ENCODE measurements at places on chromosomes 2 and 18. TPM values are rescaled to one million over a fixed set of nuclear protein-coding genes. Genes with fewer than 3 reads are reported as not detected.

DNA sequence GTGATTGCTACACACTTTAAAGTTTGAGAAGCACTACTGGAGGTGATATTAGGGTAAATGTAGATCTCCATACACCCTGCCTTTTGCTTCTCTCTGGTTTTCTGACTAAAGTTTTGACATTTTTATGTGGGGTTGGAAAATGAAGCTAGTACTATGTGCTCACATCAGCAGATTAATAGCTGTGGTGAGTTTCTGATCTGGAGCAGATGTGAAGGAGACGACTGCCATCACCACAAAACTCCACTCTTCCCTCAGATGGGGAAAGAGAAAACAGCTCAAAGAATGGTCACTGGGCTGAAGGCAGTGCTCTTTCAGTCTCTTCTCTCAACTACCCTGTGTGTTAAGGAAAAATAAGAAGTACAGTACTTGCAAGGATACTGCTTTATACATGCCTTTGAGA is 37.2 kb downstream of the PLEKHA3 start:
- DNase-seq, result no peak

GRCh38 chr2:3208591-3208990 is 169.0 kb downstream of the EIPR1 start:
- no peak for DNase-seq

DNA sequence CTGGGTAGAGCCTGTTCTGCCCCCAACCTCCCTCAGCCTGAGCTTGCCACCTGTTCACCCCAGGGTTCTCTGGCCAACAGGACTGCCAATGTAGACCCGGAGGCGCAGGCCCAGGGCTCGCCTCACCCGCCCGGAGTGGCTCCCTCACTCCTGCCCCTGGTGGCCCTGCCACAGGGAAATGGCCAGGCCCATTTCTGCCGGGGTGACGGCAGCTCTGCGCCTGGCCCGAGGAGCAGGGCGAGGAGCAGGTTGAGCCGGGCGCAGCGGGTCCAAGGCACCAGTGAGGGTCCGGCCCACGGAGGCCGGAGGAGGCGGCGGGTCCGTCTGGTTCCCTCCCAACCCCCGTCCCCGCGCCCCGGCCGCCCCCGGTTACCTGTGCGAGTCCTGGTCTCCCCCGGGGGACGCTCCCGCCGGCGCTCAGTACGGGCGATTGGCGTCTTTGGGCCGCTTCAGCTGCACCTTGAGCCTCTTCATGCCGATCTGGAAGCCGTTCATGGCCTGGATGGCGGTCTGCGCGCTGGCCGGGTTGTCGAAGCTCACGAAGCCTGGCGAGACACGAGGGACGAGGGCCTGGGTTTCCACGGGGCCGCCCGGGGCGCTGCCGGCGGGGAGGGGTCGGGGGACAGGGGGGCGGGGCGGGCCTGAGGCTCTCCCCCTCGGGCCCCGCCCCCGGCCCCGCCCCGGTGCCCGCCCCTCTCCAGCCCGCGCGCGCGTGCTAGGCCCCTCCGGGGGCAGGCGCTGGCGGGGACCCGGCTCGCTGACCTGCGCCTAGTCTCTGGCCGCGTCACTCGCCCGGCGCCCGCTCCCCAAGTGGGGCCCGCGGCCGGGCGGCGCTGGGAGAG is 312.0 kb downstream of the CELF4 start:
- no peak for DNase-seq

XDH gene
- not detected for total RNA-seq

DNA sequence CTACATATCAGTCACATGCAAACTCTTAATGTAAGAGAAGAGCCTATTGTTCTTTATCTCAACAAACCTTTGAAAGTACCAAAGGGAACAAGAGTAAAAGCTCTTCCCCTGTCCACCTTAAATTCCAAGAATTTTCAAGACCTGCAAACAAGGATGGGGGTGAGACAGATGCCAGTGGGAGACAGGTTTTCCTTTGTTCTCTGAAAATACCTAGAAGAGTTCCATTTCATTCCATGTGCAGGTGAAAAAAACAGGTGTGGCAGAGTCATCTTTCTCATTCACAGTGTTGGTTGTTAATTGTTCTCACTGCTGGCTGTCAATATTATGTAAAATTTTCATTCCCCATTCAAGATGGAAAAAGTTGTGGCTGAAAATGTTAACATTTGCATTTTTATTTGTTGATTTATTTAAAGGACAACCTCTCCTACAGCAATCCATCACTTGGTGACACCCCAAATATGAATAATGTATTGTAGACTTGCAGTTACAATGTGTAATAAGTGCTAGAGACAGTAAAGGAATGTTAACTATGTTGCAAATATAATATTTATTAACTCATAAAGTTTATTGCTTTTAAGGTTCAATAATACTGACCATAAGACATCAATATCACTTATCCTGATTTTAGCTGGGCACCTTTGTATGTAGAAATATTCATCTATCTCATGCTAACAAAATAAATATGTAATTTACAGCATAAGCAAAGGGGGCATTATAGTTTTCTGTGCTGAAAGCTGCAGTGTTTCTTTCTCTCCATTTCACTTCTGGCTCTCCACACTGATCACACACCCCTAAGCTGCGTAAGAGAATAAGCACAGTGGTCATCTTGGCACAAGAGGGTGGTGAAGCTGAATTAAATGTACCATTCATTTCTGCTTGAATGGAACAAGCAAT is 347.0 kb downstream of the KIAA1328 start:
- no peak for DNase-seq

ANKRD36B gene
- total RNA-seq, result 3.6 TPM

- no peak for DNase-seq
These were observed 129.2 kb downstream of the COMMD1 start for GRCh38 chr2:62034715-62035114.

NT5DC4 gene
- not detected for total RNA-seq

- DNase-seq, result no peak
These were observed 280.1 kb upstream of the KLHL14 start for GRCh38 chr18:33052886-33053285.

GRCh38 chr2:238853721-238854120 is 5.8 kb downstream of the TWIST2 start:
- DNase-seq, result peak; percentile 45

GRCh38 chr2:168060986-168061750 is 186.2 kb downstream of the STK39 start:
- no peak for DNase-seq

- DNase-seq, result no peak
These were observed 28.2 kb downstream of the GULP1 start for GRCh38 chr2:188319838-188320237.

CGREF1 gene
- 0.84 TPM for total RNA-seq

DNA sequence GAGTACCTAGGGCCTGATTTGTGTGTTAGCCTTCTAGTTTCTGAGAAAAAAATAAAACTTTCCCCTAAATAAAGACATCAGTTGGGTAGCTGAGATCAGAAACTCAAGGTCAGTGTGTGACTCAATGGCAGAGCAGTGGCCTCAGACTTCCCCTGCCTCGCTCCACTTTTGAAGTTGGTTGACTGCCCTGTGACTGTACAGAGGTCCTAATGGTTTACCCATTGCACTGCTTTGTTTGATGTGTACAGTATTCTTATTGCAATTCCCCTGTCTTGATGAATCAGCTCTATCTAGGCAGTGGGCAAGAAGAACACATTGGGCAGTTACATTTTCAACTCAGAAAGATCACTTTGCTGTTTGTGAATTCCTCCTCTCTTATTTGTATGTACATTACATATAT is 315.7 kb downstream of the KCNS3 start:
- DNase-seq, result no peak

- peak; percentile 94 for DNase-seq
These were observed at the start of gene ZNF396 for GRCh38 chr18:35376742-35377695. ZNF396 (minus strand) TSS chr18:35377337; CDS start chr18:35374292, 3,045 bp downstream.

CCDC74B gene
- 0.97 TPM for total RNA-seq

DNA sequence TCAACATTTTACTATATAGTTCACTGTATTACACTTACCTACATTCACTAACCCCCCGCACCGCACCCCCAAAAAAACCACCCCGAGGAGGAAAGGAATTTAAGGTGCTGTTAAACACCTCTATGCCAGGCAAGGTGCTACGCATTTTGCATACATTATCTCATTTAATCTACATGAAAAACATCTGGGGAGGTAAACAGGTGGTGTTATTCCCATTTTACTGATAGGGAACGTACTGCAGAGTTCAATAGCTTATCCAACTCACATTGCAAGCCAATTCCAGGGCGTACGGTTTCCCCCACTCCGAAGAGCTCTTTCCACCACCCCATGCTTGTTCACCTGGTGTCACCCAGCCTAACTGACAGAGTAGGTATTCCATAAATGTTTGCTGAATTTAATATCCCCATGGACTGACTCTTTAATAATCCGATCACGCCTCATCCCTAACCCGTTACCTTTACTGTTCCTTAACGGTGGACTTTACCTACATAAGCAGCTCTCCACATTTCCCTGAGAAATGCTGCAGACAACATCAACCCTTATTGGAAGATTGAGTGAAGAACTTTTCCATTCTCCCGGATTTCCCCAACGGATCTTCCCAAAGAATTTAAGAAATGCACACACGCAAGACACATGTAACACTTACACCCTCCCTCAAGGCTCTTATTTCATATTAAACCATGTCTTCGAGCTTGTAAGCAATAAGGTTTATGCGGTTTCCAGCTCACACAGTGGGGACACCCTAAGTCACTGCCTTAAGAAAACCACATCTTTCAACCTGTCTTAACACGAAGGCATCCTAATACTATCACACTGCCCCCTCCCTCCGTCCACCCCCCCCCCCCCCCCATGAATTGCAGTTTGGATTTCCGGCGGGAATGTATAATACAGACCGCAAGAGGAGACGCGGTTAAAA is 1.2 kb downstream of the RAPH1 start:
- no peak for DNase-seq

DNA sequence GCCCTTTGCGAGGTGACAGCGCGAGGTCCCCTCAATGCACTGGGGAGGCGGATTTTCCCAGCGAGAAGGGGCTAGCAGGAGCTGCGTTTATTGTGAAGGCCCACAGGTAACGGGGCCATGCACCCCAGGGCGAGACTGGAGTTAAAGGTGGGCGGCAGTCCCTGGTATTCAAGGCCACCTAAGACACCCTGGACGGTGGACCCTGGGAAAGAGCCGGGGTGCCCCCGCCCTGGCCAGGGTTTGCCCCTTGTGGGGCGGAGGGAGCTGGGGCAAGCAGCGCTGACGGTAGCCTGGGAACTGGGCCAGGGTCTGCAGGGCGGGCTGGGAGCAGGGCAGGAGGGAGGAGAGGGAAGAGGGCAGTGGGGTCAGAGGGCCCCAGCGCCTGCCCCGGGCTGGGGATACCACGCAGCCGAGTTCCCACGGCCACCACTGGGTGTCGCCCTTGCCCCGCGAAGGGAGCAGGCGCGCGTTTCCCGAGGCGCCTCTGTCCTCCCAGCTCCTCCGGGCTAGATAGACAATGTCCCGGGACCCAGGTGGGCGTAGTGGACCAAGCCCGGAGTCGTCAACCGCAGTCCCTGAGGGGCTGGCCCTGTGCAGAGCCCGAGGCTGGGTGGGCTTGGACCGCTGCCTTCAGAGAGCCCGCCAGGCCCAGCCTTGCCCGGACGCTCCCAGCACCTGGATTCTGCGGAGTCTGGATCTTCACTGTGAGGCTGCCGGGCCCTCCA is 80.2 kb downstream of the SMAD4 start:
- DNase-seq, result peak; percentile 79

DNA sequence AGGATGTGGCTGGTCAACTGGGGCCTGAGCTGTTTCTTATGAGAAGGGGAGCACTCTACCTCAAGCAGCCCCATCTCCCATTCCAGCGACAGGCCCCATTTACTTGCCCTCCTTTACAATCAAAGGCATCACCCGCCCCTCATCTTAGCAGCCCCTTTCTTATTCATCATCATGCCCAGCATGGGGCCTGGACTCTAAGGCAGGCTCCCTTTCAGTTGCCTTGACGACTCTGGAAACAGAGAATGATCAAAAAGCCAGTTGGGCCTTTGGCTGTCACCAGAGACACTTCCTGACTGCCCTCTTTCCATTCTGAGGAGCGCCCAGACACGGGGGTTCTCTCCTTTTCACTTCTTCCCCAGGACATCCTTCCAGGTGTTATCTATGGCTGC is 11.2 kb downstream of the CELF4 start:
- DNase-seq, result no peak

DNA sequence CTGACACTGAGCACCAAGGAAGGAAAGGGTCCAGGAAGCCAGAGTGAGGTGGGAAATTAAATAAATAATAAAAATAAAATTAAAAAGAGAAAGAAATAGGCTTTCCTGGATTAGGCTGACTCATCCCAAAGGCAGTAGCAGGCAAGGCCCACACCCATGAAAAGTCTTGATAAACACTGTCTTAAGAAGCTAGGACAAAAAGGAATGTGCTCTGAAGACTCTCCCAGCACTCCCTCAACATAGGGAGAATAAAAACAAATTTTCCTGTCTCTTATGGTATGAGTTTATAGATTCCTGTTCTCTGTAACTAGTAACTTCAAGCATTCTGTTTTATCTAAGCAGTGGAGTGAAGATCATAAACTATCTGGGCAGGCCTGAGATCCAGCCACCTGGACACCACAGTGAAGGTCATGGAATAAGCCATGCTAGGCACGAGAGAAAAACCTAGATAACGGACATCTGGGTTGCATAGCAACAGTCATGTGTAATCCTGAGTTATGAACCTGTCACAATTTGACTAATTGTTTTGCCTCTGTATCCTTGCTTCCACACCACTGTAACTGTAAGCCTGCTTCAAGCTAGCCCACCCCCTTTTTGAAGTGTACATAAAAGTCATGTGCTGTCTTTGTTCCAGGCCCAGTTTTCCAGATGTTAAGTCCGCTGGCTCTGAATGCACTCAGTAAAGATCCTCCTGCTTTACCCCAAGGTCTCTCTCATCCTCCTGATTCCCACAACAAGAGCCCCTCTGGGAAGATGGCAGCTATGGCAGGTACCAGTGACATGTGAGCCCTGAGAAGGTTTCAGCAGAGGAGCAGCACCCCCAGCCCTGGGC is 107.8 kb downstream of the NDUFA10 start:
- DNase-seq, result no peak

DNA sequence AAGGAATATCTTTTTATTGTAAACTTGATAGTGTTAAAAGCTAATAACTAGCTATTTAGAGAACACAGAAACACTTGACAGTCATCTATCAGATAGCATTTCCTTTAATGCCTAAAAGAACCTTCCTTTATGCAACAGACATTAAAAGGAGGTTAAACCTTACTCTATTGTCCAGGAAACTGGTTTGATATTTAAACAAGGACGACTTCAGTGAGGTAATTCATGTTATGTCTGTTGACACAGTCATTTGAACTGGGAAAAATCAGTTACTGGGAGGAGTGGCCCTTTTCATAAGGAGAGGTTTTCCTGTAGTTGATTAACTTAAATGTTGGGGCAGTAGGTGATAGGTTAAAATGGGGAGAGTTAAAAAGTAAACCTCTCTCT is 6.7 kb downstream of the TGIF1 start:
- no peak for DNase-seq

EMILIN1 gene
- total RNA-seq, result 25.8 TPM

GRCh38 chr2:189521699-189522434 is 58.7 kb downstream of the SLC40A1 start:
- no peak for DNase-seq

- DNase-seq, result no peak
These were observed 8.4 kb downstream of the FHL2 start for GRCh38 chr2:105390454-105390853.

STPG4 gene
- total RNA-seq, result not detected

DNA sequence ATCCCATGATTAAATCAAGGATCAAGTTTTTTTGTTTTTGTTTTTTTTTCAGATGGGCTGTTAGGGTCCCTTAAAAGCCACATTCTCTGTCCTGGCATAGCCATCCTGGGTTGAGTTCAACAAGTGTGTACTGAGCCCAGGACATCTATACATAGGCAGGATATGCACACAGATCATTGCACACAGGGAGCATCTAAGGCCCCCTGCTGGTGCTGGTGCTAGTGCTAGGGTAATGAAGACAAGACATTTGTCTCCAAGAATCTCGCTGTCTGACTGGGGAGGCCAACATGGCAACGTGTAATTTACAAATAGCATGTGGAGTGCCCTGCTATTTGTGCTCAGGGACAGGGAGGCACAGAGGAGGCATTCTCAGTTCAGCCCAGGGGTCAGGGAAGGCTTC is 124.5 kb downstream of the VAPA start:
- no peak for DNase-seq
